ENCODE measurements at places on chromosomes 7 and 10.
A peak's percentile ranks its signal among the peaks of the same experiment; 100 is the strongest.

- no peak for DNase-seq
These were observed 83.7 kb downstream of the USP6NL start for GRCh38 chr10:11527691-11528255.

DNA sequence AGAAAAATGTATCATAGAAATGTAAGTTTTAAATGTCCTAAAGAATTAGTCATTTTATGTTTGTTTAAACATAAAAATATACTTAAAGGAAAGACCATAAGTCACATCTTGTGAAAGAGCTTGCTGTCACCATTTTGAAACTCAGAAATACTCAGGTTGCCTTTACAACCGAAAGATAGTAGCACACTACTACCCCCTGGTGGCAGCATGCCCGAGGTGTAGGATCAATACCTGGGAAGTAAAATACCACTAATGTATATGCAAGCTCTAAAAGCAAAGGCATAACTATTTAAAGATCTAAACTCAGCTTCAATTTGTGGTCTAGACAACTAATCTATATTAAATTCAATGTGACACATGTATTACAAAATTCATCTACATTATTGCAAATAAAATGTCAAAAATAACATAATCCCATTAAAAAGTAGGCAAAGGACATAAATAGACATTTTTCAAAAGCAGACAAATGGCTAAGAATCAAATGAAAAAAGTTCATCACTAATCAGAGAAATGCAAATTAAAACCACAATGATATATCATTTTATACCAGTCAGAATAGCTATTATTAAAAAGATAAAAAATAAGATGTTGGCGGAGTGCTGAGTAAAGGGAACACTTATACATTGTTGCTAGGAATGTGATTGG is 47.7 kb upstream of the FGL2 start:
- peak; percentile 45 for DNase-seq

DNA sequence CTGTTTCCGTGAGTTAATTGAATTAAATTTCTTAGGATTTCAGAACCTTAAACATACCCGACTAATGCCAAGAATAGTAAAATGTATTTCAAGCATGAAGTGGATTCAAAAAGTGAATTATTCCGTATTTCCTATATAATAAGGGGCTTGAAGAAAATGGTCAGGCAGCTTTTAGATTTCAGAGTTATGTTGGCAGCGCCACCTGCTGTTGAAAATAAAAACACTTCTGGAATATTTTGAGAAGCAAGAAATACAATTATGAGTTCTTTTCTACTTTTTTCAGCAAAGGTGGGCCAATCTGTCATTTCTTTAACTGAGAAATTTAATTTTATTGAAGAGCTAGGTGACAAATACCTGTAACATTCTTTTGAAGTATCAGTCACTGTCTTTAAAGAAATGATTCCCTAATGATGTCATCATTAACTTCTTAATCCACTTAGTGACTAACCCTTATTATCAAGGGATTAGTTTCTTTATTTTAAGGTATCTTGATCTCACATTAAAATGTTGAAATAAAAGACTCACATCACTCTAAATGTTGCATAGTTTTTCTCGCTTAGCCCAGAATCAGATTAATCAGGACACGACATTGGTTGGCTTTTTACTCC is 36.6 kb upstream of the AGR3 start:
- no peak for DNase-seq

DNA sequence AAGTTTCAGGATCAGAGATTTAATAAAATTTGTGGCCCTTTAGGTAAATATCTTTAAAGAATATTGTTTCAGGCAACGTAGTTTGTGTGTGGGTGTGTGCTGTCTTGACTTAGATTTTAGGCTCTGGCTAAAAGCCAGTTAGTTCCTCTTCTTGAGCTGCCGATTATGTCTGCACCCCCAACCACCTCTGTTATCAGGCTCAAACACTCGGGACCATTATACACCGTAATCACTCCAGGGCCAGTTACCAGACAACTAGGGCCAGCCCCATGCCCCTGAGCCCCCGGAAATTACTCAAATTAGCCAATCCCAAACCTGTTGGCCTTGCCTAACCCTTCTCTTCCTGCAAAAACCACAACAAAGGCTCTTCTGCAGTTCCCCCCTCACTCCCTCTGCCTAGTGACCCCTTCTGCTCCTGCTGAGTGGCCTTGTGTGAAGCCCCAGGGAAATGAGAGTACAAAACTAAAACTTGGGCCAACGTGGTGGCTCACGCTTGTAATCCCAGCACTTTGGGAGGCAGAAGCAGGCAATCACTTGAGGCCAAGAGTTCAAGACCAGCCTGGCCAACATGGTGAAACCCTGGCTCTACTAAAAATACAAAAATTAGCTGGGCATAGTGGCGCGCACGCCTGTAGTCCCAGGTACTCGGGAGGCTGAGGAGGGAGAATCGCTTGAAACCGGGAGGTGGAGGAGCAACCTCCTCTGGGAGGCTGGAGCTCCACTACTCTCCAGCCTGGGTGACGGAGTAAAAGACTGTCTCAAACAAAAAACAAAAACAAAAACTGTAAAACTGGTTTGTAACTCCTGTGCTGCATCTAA is 9.2 kb upstream of the HNRNPF start:
- no peak for DNase-seq

DNA sequence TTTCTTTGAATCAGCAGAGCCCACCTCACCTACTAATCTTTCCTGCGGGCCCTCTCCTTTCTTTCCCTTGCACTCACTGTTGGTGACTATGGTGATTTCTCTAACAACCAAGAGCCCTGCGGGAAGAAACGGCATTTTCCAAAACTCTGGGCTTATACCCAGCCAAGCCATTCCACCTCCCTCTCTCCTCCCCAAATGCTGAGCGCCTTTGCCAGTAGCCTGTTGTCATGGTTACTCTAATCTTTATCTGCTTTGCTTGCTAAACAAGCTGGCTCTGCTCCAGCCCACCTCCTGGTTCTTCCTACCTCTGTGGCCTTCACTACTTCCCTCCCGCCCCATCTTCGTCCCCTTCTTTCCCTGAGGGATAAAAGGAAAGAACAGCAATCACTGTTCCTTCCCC is 86.7 kb downstream of the DGKI start:
- no peak for DNase-seq

DNA sequence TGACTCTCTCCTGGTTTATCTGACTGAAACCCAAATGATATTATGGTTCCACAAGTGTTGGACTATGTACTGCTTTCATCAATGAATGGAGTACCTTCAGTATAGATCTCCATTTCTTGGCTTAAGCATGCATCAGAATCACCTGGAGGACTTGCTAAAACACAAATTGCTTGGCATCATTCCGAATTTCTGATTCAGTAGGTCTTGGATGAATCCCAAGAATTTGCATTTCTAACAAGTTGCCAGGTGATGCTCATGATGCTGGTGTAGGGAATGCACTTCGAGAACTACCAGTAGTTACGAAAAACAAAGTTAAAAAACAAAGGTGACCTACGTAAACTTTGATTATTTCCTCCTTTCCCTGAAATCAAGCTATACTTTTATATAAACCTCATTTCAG is 119.0 kb upstream of the FEZF1 start:
- no peak for DNase-seq

- no peak for DNase-seq
These were observed 452.2 kb upstream of the SORCS1 start for GRCh38 chr10:107616463-107617410.

- no peak for DNase-seq
These were observed 41.9 kb upstream of the FRMD4A start for GRCh38 chr10:14372606-14373005.

DNA sequence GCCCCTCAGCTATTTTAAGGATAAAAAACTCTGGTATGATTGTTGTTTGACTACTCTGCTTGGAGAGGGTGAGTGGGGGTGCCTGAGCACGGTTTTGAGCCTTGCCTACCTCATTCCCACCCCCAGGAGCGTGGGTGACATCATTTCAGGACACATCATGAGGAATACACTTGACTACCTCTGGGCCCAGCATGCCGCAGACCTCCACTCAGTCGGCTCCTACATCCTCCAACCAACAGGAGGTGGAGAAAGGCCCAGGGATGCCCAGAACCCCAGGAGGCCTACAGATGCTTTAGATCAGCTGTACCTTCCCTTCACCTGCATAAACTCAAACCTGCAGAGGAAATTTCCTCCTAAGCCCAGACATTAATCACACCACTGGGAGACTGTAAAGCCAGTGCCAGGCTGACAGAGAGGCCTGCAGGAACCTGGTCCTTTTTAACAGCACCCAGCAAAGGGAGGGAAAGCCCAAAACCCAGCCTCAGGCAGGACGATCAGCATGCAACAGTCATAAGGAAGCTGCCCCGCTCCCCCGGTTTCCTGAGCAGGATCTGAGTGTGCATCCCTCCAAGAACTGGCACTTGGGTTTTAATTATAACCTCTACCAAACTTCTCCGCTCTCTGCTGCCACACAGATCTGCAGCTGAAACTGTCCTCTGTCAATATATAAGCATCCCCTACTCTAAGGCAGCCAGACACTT is 61.7 kb upstream of the ZNRF2 start:
- no peak for DNase-seq

DNA sequence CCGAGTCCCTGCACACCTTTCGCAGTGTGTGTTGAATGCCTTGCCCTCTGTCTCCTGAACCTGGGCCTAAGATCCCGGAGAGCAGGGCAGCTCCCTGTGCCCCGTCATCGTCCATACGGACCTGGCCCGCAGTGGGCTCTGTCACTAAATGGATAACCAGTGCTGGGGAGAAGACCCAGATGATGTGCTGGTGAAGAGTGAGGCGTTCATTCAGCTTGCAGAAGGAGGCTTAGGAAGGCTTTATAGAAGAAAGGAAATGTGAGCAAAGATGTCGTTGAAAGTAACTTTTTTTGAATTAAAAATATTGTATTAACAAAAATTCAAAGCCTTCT is 34.4 kb downstream of the PFKFB3 start:
- no peak for DNase-seq

DNA sequence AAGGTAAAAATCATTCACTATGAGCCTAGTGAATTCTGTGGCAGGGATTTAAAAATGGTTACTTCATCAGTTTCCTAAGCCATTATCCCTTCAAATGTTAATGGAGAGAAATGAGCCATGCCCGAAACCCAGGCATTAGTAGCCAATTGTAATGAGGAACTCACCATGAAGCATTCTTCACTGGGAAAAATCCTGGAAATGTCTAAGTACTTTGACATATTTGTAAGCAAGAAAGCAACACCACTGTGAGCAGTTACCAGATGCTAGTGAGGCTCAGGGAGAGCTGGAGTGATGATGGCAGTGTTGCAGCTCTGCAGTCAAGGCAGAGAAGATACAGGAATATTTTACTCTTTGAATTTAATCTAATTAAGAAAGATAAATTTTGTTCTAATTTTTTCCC is 220.0 kb upstream of the MBL2 start:
- DNase-seq: no peak

- DNase-seq: no peak
These were observed 71.9 kb upstream of the TOMM7 start for GRCh38 chr7:22894546-22894945.

DNA sequence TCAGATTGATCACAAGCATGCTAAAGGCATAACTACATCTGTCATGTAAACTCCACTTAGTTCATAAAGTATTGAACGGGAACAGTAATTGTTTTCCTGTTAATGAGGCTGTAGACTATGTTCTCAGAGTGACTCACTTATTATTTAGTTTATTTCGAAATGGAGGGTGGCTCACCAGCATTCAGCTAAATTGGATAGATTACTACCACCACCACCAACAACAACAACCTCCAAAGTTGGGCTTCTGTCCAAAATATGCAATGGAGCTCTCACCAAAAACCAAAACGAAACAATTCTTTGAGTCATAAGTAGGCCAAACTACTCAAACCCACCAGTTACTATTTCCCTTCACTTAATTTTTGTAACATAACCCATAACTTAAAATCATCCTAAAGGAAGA is 127.9 kb upstream of the NRBF2 start:
- no peak for DNase-seq

DNA sequence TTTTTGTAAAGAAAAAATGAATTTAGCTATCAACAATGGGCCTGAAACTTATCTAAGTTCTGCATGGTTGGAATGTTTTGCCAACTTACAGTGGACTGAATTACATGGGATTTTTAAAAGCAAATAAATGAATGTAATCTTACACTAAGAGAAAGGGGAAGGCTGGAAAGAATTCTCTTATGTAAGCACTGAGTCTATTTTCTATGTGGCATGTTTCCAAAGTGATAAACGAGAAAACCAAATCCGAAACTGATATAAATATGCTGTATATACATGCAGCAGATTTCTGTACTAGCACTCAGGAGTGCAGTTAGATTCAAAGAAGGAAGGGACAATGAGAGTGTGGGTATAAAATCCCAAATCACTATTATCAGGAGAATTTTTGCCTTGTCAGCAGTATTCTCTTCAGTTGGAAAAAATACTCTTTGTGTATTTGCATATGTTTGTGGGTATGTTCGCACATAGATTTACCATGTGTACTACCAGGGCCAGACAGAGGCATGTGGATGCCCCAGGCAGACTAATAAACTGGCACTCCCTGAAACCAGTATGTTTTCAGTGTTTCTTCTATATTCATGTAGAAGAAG is 334.3 kb upstream of the SEMA3D start:
- DNase-seq: no peak

- no peak for DNase-seq
These were observed 3.9 kb downstream of the ADAM12 start for GRCh38 chr10:126384269-126384873.

DNA sequence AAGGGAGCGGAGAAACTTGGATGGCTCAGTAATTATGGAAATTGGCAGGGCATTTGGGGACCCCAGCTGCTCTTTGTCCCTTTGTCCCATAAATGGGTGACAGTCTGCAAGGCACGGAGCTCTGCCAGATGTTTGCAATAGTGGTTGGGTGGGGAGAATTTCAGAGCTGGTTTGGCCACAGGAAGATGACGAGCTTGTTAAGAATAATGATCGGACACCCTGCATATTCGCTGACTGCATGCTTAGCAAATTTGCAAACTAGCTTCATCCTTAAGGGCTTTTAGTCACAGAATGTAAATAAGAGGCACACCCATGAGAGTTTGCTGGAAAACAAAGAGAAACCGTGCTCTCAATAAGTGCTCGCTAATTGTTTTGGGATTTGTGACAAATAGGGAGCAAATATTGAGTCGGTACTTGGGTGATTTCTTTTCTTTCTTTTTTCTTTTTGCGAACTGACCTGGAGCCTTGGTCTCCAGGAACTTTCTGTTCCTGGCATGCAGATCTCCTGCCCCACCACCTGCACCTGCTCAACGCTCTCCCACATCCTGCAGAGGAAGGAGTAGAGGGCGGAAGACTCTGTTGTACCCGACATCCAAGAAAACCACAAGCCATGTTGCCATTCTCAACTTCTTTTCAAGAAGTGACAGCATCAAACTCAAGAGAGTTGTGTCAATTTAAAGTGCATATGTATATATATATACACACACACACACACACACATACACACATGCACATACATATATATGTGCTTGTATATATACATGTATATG is 238.9 kb downstream of the CAMK1D start:
- no peak for DNase-seq

DNA sequence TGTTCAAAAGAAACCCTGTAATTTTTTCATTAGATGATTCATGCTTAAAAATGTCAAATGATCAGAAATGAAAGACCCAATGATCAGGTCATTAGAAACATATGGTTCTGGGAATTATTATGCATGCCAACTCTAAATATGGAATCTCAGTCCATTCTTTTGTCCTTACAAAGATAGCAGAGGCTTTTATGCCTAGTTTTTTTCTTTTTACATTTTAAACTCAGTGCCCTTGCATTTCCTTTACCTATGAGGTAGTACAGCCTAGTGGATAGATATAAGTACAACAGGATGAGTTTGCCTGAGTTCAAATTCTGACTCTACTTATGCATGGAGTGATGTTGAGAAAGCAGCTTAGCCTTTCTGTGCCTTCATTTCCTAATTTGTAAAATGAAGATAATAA is 392.9 kb downstream of the SUGCT start:
- no peak for DNase-seq

Data from HFF-Myc (cell line).